Stimulated activated CD8-positive, alpha-beta memory T cell treated with anti-CD3 and anti-CD28 coated beads, Interleukin-2, amount 100 ng/mL, for 1 hour (primary cell): ENCODE measurements at places on chromosomes 13 and 19.

DNA sequence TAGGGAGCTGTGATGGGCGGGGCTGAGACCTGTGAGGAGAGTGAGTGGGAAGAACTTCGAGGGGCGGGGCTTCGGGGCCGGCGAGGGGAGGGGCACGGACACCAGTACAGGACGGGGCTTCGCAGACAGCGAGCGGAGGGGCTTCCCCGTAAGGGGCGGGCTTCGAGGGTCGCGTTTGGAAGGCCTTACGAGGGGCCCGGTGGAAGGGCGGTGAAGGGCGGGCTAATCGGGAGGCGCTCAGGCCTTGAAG is 4.1 kb upstream of the EMP3 start:
- peak; percentile 96 for DNase-seq

GRCh38 chr13:33186861-33187291 is 98.7 kb downstream of the STARD13 start:
- no peak for DNase-seq

GRCh38 chr13:50682002-50682401 is 161.5 kb downstream of the DLEU7 start:
- DNase-seq, result no peak

- no peak for DNase-seq
These were observed 163.9 kb downstream of the TEX29 start for GRCh38 chr13:111484141-111484925.

DNA sequence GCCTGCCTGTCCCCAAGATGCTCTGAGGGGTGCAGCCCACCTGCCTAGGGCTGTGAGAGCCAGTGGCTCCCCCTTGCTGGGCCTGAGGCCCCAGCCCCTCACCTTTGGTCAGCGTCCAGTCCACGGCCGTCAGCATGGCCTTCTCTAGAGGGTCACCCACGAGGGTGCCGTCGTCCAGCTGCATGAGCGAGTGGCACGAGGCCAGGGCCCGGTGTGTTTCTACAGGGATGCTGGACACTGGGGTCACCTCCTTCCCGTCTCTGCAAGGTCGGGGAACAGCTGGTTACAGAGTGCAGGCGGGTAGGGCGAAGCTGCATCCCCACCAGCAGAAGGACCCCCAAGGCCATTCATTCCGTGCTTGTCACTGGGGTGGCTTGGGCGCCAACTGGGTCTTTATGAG is 9.0 kb downstream of the ATP13A1 start:
- no peak for DNase-seq

- DNase-seq, result no peak
These were observed 81.5 kb downstream of the ATP11A start for GRCh38 chr13:112771139-112771876.

- no peak for DNase-seq
These were observed 1040.4 kb upstream of the MIR17HG start for GRCh38 chr13:90307136-90307535.

DNA sequence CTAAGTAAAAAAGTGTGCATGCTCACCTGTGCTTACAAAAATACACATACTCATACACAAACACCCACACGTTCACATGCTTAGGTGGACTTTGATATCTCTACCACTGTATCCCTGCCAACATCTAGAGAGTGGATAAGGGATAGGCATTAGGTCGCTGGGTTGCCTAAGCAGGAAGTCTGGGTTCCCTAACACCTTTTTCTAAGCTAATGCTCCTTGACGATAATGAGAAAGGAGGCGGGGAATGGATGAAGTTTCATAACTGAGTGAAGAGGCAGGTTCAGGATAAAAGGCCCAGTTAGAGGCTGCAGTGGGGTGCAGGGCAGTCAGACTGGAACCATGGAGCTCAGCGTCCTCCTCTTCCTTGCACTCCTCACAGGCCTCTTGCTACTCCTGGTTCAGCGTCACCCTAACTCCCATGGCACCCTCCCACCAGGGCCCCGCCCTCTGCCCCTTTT is 41.9 kb upstream of the CYP2A7 start:
- no peak for DNase-seq

DNA sequence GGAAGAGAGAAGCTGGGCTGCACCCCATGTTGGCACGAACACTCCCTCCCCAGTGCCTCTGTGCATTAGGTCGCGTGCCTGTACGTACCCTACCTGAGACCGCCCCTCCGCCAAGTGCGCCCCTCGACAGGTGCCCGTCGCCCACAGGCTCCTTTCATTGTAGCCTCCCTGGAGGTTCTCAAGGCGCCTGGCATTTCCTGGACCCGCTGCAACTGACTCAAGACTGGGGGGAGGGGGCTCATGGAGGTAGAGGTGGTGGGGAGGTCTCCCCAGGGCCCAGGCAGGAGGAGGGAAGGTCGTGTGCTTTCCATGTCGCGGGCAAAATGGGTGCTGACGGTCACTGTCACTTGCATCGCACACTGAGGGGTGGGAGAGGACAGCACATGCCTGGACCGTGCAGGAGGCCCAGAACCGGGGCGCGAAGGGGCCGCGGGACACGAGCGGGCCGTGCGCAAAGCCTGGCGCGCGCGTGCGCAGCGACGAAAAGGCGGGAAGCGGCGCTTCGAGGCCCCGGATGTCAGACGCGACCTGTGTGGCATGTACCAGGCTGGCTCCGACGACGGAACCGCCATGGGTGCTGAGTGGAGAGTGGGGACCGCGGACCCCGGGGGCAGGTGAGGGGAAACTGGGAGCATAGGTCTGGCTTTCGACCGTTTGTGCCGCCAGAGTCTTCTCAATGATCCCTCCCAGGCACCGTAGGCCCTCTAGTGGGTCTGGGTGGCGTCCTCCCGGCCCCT is 16.5 kb downstream of the NFIX start:
- no peak for DNase-seq

- no peak for DNase-seq
These were observed 2.4 kb downstream of the IZUMO4 start for GRCh38 chr19:2099054-2099501.

DNA sequence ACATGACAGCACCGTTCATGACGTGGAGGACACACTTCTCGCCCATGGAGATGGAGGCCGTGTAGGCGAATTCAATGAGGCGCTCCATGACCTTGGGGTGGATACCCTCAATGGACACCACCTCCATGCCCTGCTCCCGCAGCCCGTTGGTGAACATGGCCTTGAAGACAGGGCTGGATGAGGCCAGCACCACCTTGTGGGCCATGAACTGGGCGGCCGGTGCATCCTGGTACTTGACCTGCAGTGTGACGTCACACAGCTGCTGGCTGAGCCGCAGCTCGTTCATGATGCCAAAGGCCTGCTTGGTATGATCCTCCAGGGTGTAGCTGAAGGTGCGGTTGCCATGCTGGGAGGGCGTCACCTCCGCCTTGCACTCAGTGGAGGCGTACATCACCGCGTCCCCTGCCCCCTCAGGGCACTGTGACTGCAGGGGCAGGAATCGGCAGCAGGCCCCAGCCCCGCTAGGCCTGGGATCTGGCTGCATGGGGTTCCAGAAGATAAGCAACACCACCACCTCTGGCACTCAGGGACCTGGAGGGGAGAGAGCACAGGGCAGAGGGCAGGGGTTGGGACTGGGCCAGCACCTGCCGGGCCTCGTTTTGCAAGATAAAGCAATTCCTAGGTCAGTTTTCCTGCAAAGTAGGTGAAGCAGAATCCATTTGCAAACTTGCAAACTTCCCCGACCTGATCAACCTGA is 3.5 kb downstream of the KEAP1 start:
- no peak for DNase-seq

- no peak for DNase-seq
These were observed 6.5 kb upstream of the KCTD4 start for GRCh38 chr13:45207319-45207718.

DNA sequence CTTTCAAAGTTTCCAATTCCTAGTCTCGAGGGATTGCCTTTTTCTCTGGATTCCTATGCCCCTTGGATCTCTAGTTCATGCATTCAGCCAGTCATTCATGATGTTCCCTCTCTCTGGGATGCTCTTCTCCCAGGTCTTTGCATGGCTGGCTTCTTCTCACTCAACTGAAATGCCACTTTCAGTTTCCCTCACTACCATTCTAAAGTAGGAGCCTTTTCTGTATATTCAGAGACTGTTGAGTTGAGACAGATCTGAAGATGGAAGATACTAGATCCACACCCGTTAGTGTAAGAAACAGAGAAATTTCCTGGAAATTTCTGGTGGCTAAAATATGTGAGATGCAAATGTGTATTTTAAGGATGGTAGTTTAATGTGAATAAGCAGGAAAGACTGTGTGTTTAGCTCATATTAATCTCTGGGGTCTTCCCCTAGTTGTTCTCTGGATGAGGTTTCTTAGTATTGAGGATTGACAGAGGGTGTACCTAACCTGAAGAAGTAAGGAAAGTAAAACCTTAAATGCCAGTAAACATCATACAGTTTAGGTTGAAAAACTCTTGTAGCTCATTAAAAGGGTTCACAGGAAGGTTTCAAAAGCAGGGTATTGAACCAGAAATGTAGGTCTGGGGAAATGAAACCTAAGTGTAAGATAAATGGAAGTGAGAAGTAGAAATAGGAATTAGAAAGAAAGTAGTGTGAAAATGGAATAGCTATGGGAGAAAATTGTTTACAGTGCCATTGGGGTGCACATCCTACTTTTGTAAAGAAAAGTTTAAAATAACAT is 331.3 kb downstream of the NDFIP2 start:
- no peak for DNase-seq

- DNase-seq, result no peak
These were observed 7.1 kb downstream of the DGKH start for GRCh38 chr13:42055500-42056085.

DNA sequence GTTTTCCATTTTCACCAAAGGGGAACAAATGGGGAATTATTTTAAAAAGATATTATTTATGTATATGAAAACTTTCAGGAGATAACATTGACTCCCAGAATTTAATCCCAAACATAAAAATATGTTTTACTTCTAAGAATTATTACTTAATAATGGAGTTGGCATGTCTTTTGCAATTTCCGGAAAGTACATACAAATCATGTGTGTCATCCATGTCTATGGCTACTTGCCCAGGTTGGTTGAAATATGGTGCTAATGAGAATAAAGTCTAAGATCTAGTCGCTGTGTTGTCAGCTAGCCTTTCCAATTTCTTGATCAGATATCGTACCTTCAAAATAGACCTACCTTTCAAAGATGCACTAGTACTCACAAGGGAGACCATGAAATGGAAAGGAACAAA is 1003.2 kb upstream of the PCDH20 start:
- no peak for DNase-seq

DNA sequence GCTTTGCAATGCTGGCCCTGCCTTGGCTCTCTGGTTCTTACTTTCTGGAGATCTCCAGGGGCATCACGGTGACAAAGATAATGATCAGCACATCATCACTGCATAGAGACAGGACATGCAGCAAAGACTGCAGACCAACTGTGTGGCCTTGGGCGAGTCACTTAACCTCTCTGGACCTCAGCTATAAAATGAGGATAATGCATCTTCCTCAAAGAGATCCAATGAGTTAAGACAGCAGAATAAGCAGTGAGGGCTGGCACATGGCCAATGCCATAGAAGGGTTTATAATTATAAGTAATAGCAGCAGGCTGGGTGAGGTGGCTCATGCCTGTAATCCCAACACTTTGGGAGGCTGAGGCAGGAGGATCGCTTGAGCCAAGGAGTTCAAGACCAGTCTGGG is 2.4 kb downstream of the MAG start:
- no peak for DNase-seq

GRCh38 chr19:51760697-51761356 is at the start of gene FPR2:
Gene FPR2 (plus strand): TSS chr19:51761180. CDS start chr19:51768659, 7,479 bp downstream.
- no peak for DNase-seq

- no peak for DNase-seq
These were observed 142.1 kb downstream of the GPC6 start for GRCh38 chr13:93368718-93369117.

DNA sequence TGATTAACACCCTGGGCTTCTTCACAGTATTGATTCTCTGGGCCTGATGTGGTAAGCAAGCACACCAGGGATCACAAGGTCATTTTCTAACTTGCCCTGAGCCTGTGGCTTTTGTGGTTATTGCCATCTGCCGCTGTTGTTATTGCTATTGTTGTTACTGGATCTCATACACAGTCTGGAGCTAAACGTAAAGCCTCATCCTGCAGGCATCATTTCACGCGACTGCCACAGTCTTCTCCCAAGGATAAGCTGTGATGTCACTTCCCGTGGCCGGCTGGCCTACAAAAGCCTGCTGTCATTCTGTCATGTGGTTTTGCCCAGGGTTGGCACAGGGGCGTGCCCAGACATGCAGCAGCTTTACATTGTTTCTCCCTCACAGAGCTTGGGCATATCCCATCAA is 154.0 kb upstream of the GPR12 start:
- DNase-seq, result no peak

- no peak for DNase-seq
These were observed 110.8 kb downstream of the GNG7 start for GRCh38 chr19:2591537-2592291.

- DNase-seq, result peak; percentile 82
These were observed at the start of gene PCID2 for GRCh38 chr13:113208421-113209335. Gene PCID2 (minus strand): TSS chr13:113208669. CDS start chr13:113208634, 35 bp downstream.

DNA sequence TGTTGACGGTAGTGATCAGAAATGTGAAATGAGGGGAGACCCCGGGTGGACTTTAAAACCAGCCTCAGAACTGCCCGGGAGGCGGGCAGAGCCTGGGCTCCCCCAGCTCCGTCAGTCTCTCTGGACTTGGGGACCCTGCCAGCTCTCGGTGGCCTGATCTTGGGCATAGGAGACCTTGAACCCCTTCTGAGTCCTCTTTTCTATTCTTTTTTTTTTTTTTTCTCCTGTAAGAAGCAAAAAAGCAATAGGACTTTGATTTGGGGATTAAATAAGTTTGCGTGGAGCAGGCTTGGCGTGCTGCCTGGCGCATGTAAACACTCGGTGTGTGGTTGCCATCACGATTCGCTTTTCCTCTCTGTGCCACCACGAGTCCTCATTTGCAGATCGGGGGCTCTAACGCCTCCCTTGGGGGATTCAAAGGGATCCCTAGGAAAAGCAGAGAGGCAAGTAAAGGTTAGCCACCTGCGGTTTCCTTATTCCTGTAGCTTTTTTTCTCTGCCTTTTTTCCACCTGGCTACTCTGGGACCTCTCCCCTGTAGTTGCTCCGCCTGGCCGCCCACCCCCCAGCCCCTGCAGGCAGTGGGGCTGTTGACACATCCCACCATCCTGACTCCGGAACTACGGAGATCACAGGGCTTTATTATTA is 1.3 kb downstream of the SAFB start:
- no peak for DNase-seq

DNA sequence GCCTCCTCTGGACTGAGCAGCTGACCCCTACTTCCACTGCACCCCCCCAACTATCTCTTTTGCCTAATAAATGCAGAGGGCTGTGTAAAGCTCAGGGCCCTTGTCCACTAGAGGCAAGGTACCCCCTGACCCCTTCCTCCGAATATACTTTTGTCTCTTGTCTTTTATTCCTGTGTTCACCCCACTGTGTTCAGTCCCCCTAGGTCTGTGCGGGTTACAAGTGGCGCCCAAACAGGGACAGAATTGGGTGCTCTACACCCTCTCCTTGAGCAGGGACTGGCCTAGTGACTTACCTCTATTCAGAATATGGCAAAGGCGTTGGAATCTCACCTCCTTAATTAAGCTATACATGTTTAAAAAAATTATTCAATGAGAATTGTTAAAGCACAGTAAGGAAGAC is 15.0 kb downstream of the ZNF350 start:
- DNase-seq, result no peak

- DNase-seq, result no peak
These were observed 470.2 kb downstream of the PCDH9 start for GRCh38 chr13:66759919-66760318.
